Sciatic nerve (tissue), 2 donors: ENCODE measurements at places on chromosomes 16 and 17.

DNA sequence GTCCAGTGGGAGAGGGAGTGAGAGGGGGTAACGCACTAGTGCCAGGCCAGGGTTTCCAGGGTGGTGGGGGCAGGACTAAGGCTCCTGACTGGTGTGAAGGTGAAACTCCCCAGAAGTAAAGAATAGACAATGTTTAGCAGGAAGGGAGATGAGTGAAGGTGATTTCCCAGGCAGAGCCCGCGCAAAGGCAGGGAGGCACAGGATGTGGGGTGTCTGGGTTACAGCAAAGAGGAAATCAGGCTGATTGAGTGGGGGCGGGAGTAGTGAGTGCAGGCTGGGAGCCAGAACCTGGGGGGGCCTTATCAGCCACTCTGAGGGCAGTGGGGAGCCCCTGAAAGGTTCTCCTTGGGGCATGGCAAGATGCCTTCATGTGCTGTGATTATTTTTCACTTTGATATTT, 167.5 kb downstream of the UTP18 start:
- no peak for DNase-seq

GRCh38 chr16:84105948-84106740, 10.6 kb downstream of the MBTPS1 start:
- DNase-seq, result no peak

- no peak for DNase-seq
Observed at GRCh38 chr17:42629411-42630009, 20.0 kb downstream of the TUBG1 start.

DNA sequence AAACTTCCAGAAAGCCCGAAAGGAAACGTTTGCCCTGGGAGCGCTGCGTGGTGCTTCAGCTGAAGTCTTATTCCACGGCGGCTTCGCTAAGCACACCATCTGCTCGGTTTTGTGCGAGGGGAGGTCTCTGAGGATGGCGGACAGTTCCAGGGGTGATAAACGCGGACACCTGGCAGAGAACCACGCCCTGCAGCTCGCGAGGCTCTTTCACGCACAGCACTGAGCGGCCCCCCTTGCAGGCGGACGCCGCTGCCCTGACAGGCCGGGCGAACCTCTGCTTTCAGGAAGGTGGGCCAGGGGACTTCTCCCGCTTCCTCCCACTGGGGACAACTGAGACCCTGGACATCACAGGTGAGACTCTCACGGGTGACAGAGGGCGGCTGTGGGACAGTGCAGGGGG, 3.7 kb downstream of the MVD start:
- no peak for DNase-seq

GRCh38 chr16:55151561-55152305, 172.3 kb upstream of the IRX6 start:
- DNase-seq, result no peak

GRCh38 chr17:75352079-75352569, 53.4 kb downstream of the GRB2 start:
- DNase-seq, result no peak

DNA sequence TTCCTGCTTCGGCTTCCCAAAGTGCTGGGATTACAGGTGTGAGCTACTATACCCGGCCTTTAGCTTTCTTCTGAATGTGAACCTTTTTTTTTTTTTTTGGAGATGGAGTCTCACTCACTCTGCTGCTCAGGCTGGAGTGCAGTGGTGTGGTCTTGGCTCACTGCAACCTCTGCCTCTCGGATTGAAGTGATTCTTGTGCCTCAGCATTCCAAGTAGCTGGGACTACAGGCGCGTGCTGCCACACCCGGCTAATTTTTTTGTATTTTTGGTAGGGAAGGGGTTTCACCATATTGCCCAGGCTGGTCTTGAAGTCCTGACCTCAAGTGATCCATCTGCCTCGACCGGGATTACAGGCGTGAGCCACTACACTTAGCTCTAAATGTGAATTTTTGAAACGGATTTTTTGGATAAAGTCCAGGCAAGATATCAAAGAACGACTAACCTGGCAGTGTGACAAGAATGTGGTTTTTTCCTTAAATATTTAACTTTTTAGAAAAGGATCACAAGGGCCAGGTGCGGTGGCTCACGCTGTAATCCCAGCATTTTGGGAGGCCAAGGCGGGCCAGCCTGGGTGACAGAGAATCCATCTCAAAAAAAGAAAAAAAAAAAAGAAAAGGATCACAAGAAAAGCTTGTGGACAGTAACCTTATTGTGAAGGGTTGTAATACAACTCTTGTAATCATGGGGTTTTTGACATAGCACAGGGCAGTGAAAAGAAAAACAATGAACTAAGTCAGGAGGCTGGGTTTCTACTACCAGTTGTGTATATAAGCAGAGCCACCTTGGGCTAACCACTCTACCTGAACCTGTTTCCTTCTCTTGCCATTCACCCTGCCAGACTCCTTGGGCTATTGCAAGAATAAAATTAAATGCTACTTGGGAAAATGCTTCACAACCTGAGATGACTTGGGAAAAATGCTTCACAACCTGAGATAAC, 6.2 kb downstream of the BRCA1 start:
- no peak for DNase-seq

GRCh38 chr17:76138896-76139752, 1.9 kb downstream of the FOXJ1 start:
- no peak for DNase-seq

DNA sequence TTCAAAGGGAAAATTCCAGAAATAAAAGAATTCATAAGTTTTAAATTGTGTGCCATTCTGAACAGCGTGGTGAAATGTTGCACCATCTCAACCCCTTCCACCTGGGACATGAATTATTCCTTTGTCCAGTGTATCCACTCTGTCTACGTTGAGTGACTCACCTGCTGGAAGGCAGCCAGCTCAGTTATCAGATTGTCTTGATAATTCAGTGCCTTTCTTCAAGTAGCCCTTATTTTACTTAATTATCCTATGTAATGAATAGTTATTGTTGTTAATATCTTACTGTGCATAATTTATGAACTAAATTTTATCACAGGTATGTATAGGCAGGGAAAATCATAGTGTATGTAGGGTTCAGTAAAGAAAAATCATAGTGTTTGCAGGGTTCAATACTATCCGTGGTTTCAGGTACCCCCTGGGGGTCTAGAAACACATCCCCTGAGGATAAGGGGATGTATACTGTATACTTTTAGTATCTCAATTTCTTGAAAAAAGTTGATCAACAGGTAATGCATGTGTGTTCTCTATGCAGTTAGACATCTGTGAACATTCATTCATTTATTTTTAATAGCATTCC, 7.7 kb upstream of the PCTP start:
- DNase-seq, result no peak

- no peak for DNase-seq
Observed at GRCh38 chr17:50926523-50926922, 60.4 kb upstream of the TOB1 start.

- no peak for DNase-seq
Observed at GRCh38 chr17:80596760-80597608, 52.3 kb downstream of the RPTOR start.

GRCh38 chr17:27585153-27585681, 45.8 kb upstream of the LGALS9 start:
- no peak for DNase-seq

- no peak for DNase-seq
Observed at GRCh38 chr16:1431497-1432270, 806 bp downstream of the PERCC1 start.

- no peak for DNase-seq
Observed at GRCh38 chr16:19842426-19843157, 42.1 kb downstream of the GPRC5B start.

DNA sequence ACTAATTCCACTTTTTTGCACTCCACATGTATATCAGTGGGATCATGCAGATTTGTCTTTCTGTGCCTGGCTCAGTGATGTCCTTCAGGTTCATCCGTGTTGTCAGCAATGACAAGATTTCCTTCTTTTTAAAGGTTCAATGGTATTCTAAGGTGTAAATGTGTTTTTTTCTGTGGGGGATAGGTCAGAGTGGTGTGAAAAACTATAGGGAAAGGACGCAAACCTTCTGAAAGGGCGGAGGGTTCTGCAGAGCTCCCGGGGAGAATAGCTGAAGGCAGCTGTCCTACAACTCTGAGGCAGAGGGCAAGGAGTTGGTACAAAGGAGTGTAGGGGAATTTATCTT, 21.9 kb upstream of the CSNK1D start:
- no peak for DNase-seq

DNA sequence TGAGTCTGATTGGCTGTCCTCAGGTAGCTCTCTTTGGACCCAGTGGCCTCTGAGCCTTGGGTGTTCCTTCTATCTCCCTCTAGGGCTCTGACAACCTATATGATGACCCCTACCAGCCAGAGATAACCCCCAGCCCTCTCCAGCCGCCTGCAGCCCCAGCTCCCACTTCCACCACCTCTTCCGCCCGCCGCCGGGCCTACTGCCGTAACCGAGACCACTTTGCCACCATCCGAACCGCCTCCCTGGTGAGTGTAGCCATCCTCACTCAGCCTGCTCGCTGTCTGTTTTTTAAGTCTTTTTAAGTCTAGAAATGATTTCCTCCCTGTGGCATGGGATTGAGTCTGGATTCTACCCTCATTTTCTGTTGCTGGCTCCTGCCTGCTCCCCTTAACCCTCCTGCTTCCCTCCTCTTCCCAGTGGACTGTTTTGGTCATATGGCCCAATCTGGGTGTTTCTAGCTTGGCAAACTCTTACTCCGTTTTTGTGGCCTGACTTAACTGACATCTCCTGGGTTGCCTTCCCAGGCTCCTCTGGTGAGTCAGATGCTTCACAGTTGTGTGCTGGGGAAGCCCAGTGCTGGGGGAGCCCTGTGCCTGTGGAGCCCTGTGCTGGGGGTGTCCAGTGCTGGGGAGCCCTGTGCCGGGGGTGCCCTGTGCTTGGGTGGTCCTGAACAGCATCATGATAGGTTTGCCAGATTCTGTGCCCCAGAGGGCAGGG, 9.9 kb downstream of the TAOK2 start:
- peak; percentile 49 for DNase-seq

GRCh38 chr17:602436-602835, 112.2 kb downstream of the VPS53 start:
- DNase-seq, result no peak

- no peak for DNase-seq
Observed at GRCh38 chr17:64186171-64187092, 56.5 kb upstream of the ERN1 start.

DNA sequence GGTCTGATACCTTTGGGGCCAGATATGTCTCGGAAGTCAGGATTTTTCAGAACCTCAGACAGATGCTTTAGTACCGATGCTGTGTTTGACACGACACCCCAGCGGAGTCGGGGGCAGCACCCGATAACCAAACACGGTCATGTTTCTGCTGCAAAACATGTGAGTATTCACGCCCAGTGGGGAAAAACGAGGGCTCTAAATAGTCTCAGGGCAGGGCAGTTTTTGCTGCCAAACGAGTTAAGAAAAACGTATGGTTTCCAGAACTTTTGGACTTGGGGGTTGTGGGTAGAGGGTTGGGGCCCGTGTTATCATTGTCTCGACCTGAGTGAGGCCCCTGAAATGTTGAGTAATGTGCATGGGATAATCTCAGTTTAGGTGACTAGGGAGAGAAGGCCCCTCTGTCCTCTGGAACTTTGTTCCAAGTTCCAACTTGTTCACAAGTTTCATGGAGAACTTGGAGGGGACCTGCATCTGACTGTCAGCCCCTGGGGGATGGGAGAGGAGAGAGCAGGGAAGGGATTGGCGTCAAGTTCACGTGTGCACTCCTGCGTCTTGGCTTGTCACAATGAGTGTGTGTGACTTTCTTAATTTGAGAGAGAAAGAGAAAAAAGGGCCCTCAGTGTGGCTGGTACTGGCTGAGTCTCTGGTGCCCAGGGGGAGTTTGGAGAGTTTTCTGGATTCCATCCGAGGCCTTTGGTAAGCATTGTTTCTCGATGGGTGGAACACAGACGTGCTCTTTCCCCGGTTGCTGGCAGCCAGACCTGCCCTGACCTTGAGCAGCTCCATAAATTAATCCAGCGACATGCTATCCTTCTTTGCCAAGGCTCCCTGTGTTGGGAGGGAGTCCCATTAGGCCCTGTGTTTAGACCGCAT, 83.9 kb upstream of the CIBAR2 start:
- DNase-seq, result no peak

- no peak for DNase-seq
Observed at GRCh38 chr17:32746698-32747097, 130.2 kb downstream of the MYO1D start.

DNA sequence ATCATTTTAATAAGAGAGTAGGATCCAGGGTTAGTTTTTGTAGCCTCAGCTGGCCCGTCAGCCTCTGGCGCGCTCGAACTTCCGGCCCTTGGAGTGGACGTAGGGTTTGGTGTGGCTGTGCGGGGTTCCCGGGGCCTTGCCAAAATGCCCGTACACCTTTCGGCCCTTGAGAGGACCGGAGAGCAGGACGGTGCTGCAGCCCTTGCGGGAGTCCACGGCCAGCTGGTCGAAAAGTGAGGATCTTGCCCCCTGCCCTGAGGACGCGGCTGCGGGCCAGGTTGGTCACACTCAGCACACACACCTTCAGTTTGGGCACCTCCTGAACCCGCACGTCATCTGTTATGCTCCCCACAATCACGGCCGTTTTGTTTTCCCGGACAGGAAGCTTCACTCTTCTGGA, 42.2 kb upstream of the CNTNAP4 start:
- no peak for DNase-seq
